ENCODE measurements at places on chromosomes 13 and 19. TPM values are rescaled to one million over a fixed set of nuclear protein-coding genes. Genes with fewer than 3 reads are reported as not detected.

EXOC3L2 gene
- polyA plus RNA-seq = 6.9 TPM

- DNase-seq = no peak
Observed at GRCh38 chr13:60509601-60510386, 112.8 kb downstream of the TDRD3 start.

DNA sequence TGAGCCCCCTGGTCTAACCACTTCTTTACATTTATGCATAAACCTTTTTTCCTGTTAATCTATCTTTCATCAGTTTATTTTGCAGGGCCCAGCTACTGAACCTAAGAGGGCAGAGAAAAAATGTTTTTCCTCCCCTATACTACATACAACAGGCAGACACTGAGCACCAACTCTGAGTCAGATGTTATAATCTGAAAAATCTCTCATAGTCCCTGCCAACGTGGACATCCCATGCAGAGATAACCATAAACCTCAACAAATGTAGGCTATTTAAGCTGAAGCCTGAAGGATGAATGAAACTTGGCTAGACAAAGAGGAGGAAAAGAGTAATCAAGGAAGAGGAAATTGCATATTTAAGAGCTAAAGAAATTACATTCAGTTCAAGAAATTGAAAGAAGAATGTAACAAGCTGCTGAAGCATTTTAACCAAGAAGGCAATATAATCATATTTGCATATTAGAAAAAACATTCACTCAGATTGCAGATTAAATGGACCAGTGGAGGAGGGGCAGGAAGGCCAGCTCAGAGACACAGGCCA is 2.6 kb downstream of the NEK3 start:
- no peak for DNase-seq

GRCh38 chr13:73765651-73766384 is 368.4 kb downstream of the KLF12 start:
- peak; percentile 92 for DNase-seq

ZNF599 gene
- polyA plus RNA-seq = 9.0 TPM

- no peak for DNase-seq
Observed at GRCh38 chr19:8209462-8210378, 550 bp downstream of the CERS4 start.

CFAP97D2 gene
- not detected for polyA plus RNA-seq

- DNase-seq = no peak
Observed at GRCh38 chr13:56349866-56350265, 790.9 kb upstream of the PRR20A start.

GRCh38 chr19:33293255-33294057 is 8.9 kb downstream of the CEBPA start:
- DNase-seq = peak; percentile 66

DNA sequence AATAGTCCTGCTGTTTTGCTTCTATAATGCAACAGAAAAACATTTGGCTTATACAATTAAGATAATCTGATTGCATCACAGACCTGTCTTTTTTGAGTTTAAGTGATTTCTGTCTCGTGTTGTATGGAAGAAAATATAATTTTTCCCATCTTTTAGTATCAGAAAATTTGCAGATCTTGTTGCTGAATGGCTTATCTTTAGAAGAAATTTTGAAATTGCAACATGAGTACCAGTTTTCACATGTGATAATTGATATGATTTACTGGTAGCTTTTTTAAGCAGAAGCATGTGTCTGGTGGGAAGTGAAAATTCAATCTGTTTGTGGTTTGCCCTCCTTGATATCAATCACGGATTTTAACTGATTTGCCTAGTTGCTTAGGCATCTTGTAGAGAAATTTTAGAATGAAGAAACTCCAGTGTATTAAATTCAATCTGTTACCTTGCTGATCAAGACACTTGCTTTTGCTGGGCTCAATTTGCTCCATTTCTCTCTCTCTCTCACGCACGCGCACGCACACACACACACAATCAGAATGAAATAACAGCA is 89.8 kb upstream of the MYCBP2 start:
- DNase-seq = no peak

COMP gene
- 25.0 TPM for polyA plus RNA-seq

- DNase-seq = no peak
Observed at GRCh38 chr19:10862561-10863106, 8.7 kb upstream of the CARM1 start.

FSTL3 gene
- 86.9 TPM for polyA plus RNA-seq

GRCh38 chr19:18113827-18114226 is 16.2 kb downstream of the MAST3 start:
- DNase-seq = no peak

ISYNA1 gene
- polyA plus RNA-seq = 35.6 TPM

SLAIN1 gene
- polyA plus RNA-seq = 3.4 TPM

- no peak for DNase-seq
Observed at GRCh38 chr19:36918090-36918489, 2.0 kb downstream of the ZNF568 start.

DNA sequence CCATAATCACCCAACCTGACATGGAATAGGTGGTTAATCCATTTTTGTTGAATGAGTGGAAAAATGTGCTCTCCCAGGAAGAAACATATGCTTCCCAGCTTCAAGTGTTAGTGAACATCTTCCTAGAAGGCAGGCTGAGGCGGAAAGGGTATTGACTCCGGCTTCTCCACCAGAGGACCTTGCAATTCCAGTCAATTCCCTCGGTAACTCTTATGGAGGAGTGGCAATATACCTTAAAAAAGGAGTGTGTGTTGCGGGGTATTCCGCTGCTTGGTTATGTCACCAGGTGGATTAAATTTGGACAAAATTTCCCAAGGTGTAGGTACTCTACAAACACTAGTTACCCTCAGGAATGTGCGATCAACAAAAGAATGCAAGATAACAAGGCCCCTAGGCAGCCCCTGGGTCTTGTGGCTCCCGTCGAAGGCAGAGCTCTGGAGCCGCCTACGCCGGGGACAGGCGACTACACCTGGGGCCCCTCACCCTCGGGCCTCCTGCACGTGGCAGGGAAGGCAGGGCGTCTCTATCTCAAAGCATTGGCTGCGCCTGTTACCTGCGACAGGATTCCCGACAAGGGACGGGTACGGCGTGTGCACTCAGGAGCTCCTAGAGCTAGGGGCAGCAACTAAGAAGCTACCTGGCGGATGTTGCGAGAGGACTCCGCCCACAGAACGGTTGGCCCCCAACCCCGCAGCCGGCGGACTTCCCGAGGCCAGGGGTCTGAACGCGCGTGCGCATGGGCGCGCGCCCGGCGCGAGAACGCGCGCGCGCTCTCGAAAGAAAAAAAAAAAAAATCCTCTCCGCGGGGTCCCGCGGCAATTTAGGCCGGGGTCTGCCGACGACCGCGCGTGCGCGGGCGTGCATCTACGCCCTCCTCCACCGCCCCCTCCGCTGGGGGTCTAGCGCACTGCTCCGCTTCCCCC is at the start of gene WDR87:
Gene WDR87 (minus strand): TSS at position 649 of the 923 bp plus-strand sequence. CDS start 8,355 bp downstream, outside the sequence.
- DNase-seq = no peak

DNA sequence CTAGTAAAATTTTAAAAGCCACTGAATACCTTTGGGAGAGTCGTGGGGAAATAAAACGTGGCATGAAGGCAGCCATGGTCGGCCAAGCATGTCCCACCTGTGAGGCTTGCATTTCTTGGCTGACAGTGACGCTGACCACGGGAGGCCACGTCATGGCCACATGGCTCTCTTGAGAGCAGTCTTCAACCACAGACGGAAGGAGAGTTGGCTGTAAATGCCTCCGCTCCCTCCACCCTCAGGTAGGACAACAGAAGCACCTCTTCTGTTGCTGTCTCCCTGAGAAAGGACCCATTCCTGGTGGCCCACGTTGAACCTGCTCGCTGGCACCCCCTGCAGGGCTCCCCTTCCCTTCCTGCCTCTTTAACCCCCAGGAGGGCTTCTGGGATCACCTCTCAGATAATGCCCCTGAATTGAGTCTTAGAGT is 10.6 kb upstream of the LRRC25 start:
- no peak for DNase-seq

S1PR4 gene
- 3.4 TPM for polyA plus RNA-seq

DNA sequence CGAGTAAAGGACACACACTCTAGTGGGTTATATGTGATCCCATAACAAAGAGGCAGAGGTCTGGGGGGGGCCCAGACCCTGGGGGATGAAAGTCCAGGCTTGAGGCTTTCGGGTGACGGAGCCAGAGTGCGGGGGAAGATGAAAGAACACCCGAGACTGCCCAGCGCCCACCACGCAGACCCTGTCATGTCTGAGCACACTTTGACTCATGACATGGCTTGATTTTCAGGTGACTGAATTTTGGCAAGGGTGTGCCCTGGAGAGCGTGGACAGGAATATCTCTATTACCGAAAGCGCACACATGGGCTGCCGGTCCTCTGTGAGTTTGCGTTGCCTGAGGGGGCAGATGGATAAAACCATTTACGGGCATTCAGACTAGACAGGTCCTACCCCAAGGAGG is 192.0 kb upstream of the SOX1 start:
- no peak for DNase-seq

DACT3 gene
- polyA plus RNA-seq = 78.9 TPM

GRCh38 chr13:52164989-52165388 is 5.6 kb upstream of the NEK3 start:
- DNase-seq = no peak

- no peak for DNase-seq
Observed at GRCh38 chr13:37959284-37959683, 89.7 kb upstream of the TRPC4 start.

PEAK3 gene
- polyA plus RNA-seq = 0.58 TPM

DNA sequence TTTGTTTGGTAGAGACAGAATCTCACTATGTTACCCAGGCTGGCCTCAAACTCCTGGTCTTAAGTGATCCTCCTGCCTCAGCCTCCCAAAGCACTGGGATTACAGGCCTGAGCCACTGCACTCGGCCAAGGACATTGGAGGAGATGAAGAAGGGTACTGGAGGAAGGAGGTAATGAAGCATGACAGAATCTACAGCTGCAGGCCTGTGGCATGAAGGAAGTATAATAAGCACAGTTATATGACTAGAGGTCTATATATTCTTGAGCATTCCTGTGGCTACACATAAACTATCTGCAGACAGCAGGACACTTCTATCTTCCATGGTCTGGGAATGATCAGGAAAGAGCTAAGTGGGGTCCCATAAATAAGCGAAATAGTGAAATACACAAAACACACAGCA is 18.2 kb downstream of the ZNF565 start:
- no peak for DNase-seq

CERS1 gene
- polyA plus RNA-seq = 2.2 TPM

DNA sequence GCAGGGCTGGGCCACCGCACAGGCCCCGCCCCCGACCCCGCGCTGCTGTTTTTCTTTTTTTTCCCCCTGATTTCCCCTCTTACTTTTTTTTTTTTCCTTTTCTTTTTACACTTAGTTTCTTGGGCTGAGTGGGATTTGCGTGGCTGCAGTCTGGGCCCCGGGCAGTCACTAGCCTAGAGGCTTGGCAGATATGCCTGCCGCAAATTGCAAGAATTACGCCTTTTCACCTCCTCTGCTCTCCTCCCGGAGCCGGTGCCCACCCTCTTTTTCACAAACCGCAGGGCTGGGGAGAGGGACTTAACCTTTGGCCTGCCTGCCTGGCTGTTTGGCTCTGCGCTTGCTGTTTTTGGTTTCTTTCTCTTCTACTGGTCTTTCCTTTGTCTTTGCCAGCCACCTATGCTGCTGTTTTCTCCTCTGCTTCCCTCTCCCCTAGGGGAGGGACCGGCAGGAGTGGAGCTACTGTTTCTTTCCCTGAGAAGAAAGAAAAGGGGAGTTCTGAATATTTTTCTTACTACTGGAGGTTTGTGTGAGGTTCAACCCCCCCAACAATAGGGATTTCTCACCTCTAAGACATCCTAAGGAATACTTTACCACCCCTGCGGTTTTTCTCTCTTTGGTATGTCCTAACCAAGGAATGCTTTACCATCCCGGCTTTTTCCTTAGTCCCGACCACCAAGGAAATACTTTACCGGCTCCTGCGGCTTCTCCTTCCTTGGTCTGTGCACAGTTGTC is 11.0 kb downstream of the ZNF552 start:
- no peak for DNase-seq

GRCh38 chr19:14480700-14481079 is 5.5 kb upstream of the PTGER1 start:
- no peak for DNase-seq

GRCh38 chr19:32458500-32459123 is 53.0 kb downstream of the DPY19L3 start:
- no peak for DNase-seq

DNA sequence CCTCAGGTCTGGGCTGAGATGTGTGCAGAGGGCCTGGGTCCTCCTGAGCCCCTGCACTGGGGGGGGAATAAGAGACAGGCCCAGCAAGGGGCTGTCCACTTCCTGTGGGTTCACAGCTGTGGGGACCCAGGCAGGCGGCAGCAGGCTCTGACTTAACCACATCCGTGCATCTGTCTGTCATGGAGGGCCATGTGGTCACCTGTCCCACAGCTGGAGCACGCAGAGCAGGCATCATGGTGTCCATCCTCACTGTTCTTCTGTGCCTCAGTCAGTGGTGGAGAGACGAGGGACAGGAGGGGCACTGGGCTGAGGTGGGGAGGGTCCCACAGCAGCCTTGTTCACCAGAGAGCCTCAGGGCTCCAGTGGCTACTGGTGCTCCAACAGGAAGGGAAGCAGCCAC is 16.3 kb upstream of the KIR3DL3 start:
- DNase-seq = no peak

DNA sequence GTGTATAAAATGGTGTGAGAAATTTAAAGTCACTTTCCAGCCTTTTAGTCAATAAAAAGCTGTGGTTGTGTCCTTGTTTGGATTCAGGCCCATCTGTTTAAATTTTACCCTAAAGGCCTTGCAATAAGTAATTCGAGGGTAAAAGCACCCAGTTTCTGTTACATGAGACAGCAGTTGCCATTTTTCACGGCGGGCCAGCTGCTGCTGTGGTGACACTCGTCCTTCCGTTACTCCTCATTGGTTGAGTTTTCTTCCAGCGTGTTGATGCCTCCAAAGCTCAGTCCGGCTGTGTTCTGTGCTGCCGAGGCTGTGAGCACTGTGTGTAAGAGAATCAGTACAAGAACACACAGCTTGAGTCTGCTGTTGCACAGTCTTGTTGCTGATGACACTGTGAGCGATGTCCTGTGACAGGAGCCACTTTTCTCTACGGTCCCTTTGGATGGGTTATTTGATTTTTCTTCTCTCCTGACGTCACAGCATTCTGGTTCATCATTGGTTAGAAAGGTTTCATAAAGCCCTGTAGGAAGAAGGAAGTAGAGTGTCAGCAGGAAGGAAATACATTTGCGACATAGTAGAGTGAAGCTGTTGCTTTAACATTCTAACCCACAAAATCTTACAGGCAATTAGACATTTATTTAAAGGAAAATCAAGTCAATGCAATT is 602.5 kb upstream of the ARGLU1 start:
- DNase-seq = no peak

DNA sequence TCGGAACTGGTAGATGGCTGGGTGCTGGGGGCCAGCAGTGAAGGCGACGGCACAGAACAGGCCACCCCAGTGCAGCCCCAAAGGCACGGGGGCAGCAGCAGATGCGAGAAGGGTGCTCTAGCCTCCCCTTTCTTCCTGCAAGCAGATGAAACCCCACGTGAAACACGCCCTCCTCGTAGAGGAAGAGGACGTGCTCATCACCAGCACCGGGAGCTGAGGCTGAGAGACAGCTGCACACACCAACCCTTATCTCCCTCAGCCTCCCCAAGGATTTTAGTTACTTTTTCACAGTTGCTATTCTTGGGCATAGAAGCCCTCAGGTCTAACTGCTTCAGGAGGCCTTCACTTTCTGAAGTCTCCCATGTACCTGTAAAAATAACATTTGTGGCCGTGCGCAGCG is 11.9 kb downstream of the ZNF787 start:
- no peak for DNase-seq
